Tongue (tissue), 3 donors: ENCODE measurements at places on chromosomes 7 and 10. TPM values are rescaled to one million over a fixed set of nuclear protein-coding genes. Genes with fewer than 3 reads are reported as not detected.

DNA sequence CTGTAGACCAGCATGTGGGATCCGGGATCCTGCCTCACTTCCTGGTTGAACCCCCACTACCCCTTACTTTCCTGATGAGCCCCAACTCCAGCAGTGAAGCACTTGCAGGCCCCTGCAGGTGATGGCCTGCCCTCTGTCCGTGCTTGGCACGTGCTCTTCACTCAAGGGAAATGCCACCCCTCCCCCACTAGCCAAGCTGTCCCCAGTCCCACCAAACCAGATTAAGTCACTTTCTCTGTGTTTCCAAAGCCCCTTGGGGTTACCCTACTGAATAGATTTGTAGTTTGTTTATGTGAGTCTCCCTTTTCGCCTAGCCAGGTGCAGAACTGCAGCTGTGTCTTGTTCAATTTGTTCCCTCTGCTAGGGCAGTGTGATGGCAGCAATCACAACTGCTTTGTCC lies 121.7 kb downstream of the WDFY4 start:
- DNase-seq, result no peak

- no peak for DNase-seq
Measured at GRCh38 chr7:676972-677385, 49.5 kb upstream of the DNAAF5 start.

DNA sequence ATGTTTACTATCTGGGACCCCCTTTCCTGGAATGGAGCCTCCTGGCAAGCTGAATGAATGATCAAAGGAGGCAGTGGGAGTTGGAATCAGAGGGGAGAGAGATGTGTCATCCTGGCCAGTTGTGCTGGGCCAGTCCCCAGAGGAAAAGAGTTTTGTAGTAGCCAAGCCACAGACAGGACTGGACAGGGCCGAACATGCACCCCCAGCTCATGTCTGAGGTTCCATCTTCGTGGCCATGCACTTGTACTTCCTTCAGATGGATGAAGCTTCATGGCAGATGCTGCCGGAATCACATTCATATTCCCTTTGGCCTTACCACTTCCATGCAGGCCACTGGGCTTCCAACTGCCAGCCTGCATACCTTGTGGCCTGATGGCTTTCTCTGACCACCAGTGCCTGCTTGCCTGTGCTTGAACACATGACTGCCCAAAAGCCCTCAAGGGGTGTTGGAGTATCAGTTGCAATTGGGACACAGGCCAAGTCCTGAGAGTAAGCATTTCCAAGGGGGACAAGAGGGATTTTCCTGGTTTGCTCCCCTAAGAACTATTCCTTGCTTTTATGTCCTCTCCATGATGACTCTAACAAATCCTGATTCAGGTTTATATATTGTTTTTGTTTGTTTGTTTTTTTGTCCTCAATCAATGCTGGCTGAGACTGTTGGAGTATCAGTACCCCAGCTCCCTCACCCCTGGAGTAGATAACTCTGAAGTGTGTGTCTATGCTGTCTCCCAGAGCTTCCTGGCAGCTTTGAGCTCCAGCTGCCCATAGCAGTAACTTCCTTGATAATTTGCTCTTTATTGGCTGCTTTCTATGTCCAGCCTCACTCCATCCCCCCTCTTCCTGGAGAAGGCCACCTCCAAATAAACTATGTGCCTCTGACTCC lies 63.6 kb downstream of the TMEM130 start:
- DNase-seq, result no peak

Gene SPDYE9
- total RNA-seq, result not detected

Gene SUMF2
- total RNA-seq, result 53.5 TPM

Gene VPS41
- 69.6 TPM for total RNA-seq

GRCh38 chr10:24542314-24543270 lies 181.1 kb downstream of the ARHGAP21 start:
- no peak for DNase-seq

DNA sequence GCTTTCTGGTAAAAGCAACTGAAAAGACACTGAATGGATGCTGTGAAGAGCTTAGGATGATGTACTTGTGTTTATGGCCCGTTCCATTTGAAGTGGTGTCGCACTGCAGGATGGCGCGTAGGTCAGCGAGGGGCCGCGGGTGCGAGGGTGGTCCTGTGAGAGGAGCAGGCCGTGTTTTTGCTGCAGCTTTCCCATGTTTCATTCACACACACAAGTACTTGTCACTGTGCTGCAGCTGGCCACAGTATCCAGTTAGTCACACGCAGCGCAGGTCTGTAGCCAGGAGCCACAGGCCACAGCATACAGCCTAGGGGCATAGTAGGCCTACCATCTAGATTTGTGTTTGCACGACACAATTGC lies 23.2 kb downstream of the WIPI2 start:
- DNase-seq, result no peak

- DNase-seq, result peak; percentile 72
Measured at GRCh38 chr7:3882782-3883181, 581.7 kb downstream of the SDK1 start.

GRCh38 chr7:106424476-106425016 lies 139.8 kb upstream of the NAMPT start:
- DNase-seq, result no peak

Gene STRIP2
- total RNA-seq, result 16.8 TPM

Gene GALNT17
- total RNA-seq, result 38.0 TPM

Gene SCIN
- 9.5 TPM for total RNA-seq

Gene CPA2
- not detected for total RNA-seq

DNA sequence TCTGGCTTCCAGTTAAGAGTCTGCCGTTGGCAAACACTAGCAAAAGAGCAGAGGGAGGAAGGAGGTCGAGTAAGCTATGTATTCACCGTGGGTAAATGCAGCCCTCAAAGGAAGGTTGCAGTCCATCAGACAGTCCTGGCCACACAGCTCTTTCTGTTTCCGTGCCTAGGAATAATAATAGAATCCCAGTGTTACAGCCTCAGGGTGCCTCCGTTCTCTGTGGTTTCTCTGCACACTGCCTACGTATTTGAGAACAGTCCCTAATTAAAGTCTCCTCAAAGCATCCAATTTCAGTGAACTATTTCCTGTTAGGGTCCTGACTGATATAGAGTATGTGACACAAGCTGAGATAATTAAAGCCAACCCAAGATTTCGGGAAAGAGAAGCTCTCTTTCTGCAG lies 176.7 kb downstream of the GPAM start:
- no peak for DNase-seq

Gene COL13A1
- 4.6 TPM for total RNA-seq

DNA sequence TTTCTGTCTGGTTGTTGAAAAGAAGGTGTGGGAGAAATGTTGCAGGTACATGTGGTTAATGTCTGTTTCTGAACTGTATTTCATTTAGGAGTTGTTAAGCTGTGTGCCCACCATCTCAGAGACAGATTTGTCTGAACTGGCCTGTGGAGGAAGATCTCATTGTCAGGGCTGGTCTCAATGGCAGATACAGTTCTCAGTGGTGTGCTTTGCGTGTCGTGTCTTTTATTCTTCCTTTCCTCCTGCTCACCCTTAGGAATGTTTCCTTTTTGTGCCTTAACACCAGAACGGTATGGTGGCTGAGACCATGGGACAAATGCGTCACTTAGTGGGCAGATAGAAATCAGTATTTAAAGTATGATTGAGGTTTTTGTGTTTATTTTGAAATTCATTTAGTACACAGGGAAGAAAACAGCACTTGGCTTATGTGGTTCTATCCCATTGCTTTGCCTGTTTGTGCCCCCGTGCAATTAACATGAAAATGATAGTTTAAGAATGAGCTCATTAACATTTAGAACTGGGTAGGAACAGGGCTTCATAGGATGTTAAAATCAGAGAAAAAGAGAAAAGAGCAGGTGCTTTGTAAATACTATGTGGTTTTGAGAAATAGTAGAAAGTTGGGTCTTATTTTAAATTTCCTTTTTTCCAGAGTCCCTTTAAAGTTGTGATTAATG lies 112.6 kb downstream of the AUTS2 start:
- DNase-seq, result no peak

Gene LRRC61
- total RNA-seq, result 6.3 TPM

- DNase-seq, result no peak
Measured at GRCh38 chr10:75623310-75624093, 192.1 kb downstream of the LRMDA start.

Gene SLC26A3
- not detected for total RNA-seq

Gene PDGFA
- 50.6 TPM for total RNA-seq

- DNase-seq, result no peak
Measured at GRCh38 chr7:108308903-108309302, 147.3 kb downstream of the NRCAM start.

- DNase-seq, result no peak
Measured at GRCh38 chr7:101537205-101537604, 91.9 kb downstream of the MYL10 start.

Gene LRGUK
- 1.6 TPM for total RNA-seq

Gene IFIT1B
- 0.92 TPM for total RNA-seq

- no peak for DNase-seq
Measured at GRCh38 chr10:103423748-103424147, 27.3 kb downstream of the PDCD11 start.

GRCh38 chr7:94374231-94374630 lies 20.5 kb upstream of the COL1A2 start:
- DNase-seq, result peak; percentile 95

Gene HOXA4
- not detected for total RNA-seq

DNA sequence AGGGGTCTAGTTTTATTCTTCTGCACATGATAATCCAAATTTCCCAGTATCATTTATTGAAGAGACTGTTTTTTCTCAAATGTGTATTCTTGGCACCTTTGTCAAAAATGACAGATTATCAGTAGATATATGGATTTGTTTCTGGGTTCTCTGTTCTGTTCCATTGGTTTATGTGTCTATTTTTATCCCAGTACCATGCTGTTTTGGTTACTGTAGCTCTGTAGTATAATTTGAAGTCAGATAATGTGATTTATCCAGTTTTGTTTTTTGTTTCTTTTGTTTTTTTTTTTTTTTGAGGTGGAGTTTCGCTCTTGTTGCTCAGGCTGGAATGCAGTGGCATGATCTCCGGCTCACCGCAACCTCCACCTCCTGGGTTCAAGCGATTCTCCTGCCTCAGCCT lies 61.6 kb upstream of the HELLS start:
- DNase-seq, result no peak

- DNase-seq, result peak; percentile 9
Measured at GRCh38 chr10:42836771-42837468, 54.3 kb downstream of the BMS1 start.

GRCh38 chr10:72259491-72260238 lies 14.1 kb upstream of the DDIT4 start:
- peak; percentile 82 for DNase-seq

Gene STEAP2
- 15.5 TPM for total RNA-seq

- no peak for DNase-seq
Measured at GRCh38 chr10:113872139-113873030, 17.9 kb downstream of the NHLRC2 start.

- peak; percentile 62 for DNase-seq
Measured at GRCh38 chr10:104337521-104337984, 712 bp downstream of the ITPRIP start.

Gene LRRD1
- total RNA-seq, result 0.21 TPM

Gene ERVW-1
- total RNA-seq, result not detected

Gene CABCOCO1
- total RNA-seq, result 0.92 TPM

GRCh38 chr10:14262836-14263425 lies 67.8 kb downstream of the FRMD4A start:
- DNase-seq, result no peak

Gene PIP
- 11.3 TPM for total RNA-seq

Gene WDR86
- 13.1 TPM for total RNA-seq

DNA sequence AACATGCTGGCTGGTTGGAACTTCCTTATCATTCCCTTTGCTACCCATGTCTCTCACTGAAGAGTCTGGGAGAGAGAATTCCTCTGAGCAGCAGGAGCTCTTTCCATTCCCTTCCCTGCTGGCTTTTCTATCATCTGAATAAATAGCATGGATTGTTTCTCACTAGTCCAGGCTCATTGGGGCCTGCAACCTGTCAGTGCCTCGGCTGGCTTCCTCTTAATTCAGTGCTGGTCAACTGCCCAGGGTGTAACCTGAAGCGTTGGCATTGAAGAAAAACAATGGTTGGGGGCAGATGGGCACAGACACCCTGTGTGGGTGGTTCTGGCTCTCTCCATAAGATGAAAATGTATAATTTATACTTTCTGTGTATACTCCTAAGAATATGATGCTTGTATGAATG lies 155.6 kb downstream of the ANLN start:
- no peak for DNase-seq

Gene TFAM
- total RNA-seq, result 28.1 TPM

Gene SLC16A12
- 3.1 TPM for total RNA-seq

Gene NUTM2B
- 0.10 TPM for total RNA-seq

- peak; percentile 35 for DNase-seq
Measured at GRCh38 chr7:20651960-20652544, 36.6 kb downstream of the ABCB5 start.

- DNase-seq, result peak; percentile 93
Measured at GRCh38 chr10:11017570-11018431, at the start of gene CELF2. Gene CELF2 (plus strand): TSS chr10:11017872. CDS start chr10:11018090, 218 bp downstream.

DNA sequence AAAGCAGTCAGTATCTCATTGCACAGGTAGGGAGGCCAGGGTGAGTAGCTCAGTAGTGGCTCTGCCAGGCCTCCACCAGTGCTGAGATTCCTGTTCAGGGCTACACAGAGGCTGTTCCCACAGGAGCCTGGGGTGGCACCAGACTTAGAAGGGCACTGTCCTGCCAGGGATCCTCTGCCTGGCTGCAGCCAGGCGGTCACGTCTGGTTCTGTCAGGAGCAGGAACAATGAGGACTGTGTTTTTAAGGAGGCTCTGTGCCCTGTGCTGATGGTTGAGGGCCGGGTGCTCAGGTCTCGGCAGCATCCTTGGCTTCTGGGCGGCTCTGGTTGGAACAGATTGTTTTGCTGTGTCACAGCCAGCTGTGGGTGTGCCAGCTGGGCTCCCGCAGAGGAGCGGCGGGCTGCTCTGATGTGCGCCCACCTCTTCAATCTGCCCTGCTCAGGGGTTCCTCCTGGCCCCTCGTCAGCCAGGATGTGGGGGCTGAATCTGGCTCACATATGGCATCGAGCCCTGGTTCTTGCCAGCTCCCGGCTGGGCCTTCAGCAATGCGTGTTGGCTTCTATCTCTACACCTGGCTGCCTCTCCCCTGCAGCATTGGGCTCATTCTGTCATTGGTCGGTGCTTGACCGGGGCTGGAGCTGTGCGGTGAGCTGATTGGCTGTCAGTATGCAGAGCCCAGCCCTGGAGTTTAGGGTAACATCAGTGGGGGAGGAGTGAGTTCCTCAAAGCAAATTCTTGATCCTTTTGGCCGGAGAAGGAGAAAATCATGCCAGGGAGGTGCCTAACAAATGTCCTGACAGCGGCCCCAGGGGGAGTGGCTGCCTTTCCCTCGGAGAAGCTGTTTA lies 41.2 kb downstream of the TACR2 start:
- peak; percentile 78 for DNase-seq

- no peak for DNase-seq
Measured at GRCh38 chr10:91054325-91054724, 133.4 kb upstream of the ANKRD1 start.

GRCh38 chr10:43966571-43966965 lies 317.9 kb upstream of the ZNF32 start:
- DNase-seq, result no peak

Gene SPRN
- total RNA-seq, result 0.82 TPM

GRCh38 chr7:47332213-47332612 lies 249.7 kb downstream of the TNS3 start:
- DNase-seq, result no peak

Gene PHKG1
- 65.2 TPM for total RNA-seq
